Activated effector memory CD4-positive, alpha-beta T cell treated with Interleukin-2 at 50 U/mL for 16 hours (primary cell): ENCODE measurements at places on chromosomes 1 and 21.
A peak's percentile ranks its signal among the peaks of the same experiment; 100 is the strongest.

GRCh38 chr1:71417421-71417820, 336.6 kb upstream of the ZRANB2 start:
- no peak for DNase-seq

- no peak for DNase-seq
These were observed 41.1 kb downstream of the KCNJ15 start for GRCh38 chr21:38297871-38298270.

DNA sequence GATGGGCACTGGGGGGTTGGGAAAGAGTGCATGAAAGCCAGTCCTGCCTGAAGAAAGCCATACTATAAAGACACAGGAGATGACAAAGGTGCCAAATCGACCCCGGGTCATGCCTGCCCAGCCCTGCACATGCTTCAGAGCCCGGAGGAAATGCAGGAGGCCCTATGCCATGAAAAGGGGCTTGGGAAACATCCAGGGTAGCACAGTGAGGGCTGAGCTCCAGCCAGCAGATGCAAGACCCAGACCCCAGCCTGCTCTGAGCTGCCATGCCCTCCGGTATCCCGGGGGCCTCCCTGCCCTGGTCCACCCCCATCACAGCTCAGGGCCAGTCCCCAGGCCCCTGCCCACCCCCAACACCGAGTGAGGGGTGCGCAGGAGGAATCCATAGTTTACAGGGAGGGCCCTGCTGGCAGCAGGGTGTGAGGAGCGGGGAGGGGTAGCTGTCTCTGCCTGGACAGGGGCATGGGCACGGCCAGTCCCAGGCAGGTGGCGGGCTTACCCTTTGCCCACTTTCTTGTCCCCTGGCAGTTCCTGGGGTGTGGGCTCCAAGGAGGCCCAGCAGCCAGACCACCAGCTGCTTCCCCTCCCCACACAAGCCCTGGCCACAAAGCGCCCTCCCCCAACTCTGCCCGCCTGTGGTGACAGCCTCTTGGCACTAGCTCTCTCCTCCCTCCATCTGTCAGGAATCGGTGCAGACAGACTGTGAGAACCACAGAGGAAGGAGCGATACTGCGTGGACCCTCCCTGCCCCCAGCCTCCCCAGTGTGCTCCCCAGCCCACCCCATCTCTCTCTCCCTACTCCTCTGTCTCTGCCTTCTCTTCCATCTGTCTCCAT, 16.8 kb downstream of the LRP8 start:
- no peak for DNase-seq

- no peak for DNase-seq
These were observed 55.6 kb upstream of the FMOD start for GRCh38 chr1:203406446-203407045.

GRCh38 chr21:29084372-29084771, 10.9 kb upstream of the CCT8 start:
- DNase-seq = no peak

DNA sequence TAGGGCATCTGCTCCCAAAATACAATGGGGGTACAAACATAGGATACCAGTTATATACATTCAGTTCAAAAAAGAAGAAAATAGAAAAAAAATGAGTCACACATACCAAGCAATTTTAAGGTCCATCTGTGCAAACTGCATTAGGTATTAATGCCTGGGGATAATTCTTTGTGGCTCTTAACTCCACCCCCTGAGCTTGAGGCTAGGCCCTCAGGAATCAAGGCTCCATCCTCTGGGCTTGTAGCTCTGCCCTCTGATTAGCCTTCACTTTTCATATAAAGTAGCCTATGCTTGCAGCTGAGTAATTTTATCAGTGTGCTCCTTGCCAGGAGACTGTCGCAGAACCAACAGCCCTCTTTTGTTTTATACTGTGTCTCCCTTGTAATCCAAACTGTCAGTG, 69.9 kb upstream of the BACE2 start:
- no peak for DNase-seq

DNA sequence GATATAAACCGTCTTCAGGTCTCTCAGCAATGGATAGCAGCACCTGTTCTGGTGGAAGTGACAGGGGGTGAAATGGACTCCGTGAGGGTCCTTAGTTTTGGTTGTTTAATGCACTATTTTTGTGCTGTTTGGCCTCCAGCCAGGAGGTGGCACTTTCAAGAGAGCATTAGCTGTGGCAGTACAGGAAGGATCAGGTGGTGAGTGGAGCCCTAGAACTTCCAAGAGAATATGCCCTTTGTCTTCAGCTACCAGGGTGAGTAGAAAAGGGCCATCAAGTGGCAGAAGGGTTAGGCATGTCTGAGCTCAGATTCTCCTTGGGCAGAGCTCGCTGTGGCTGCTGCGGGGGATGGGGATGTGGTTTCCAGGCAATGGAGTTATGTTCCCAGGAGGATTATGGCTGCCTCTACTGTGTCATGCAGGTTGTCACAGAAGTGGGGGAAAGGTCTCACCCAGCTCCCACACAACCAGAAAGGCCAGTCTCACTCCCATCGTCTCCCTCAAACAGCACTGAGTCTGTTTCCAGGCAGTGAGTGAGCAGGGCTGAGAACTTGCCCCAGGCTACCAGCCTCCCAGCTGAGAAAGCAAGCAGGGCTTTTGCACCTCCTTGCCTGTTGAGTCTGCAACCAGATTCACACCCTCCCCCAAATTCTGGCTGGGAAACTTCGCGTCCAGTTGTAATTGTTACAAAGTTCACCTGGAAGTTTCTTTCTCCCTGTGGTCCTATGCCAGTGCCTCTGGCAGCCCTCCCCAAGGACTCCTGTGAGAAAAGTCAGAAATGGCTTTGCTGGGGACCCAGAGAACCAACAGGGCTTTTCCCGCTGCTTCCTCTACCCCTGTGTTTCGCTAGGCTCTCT, 39.1 kb upstream of the TTLL7 start:
- no peak for DNase-seq

DNA sequence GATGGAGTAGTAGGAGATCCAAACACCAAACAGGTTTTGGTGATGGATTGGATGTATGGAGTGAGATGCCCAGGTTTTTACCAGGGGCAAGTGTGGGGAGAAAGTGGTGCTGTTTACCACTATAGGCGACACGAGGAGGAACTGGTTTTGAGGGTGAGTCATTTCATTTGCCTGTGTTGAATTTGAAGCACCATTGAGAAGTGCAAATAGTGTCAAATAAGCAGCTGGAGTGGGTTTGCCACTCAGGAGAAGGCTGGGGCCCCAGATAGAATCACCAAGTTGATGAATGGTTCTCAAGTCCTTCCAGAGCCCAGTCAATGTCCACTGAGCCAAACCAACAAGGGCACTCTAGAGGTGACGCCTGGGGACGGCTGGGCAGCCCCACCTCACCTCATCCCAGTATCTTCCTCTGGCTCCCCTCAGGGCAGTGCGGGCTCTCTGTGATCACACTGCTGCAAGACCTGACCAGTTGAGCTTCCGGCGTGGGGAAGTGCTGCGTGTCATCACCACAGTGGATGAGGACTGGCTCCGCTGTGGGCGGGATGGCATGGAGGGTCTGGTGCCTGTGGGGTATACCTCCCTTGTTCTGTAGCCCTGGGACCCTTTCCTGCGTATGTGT, 9.4 kb downstream of the RUSC1 start:
- DNase-seq = no peak

- no peak for DNase-seq
These were observed 621.0 kb upstream of the CXADR start for GRCh38 chr21:16891821-16892220.

GRCh38 chr1:228142155-228142691, 2.1 kb downstream of the GUK1 start:
- no peak for DNase-seq

DNA sequence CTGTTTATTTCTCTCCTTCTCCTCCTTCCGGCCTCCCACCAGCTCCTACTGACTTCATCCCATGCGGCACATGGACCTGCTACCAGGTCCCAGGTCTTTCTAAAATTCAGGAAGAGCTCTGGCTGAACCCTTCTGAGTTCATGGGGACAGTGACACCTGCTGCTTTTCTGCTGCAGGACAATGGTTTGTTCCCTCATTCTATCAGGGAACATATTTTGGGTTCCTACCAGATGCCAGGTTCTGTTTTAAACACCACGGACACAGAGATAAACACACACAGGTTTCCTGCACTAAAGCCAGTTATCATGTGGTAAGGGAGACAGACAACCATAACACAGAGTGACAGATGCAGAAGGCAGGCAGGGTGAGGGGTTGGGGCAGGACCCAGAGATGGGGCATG, 114.0 kb upstream of the RAB4A start:
- no peak for DNase-seq

- no peak for DNase-seq
These were observed 22.3 kb upstream of the PEX19 start for GRCh38 chr1:160307118-160307791.

DNA sequence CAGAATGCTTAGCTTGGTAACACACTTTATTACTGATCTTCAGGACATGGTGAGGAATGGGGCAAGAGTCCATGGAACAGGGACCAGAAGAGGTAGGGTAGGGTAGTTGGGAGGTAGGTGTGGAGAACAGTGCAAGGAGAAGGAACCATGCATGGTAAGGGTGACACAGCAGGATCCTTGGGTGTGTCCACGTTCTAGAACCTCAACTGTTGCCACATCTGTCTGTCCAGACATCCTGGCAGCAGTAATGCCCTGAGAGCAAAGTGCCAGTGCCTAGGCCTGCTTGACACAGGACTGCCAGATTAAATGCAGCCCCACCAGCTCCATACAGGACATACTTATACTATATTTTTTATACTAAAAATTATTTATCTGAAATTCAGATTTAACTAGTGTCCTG, 13.9 kb downstream of the DMAP1 start:
- DNase-seq = no peak

GRCh38 chr1:14486401-14487201, 111.9 kb upstream of the KAZN start:
- DNase-seq = no peak

DNA sequence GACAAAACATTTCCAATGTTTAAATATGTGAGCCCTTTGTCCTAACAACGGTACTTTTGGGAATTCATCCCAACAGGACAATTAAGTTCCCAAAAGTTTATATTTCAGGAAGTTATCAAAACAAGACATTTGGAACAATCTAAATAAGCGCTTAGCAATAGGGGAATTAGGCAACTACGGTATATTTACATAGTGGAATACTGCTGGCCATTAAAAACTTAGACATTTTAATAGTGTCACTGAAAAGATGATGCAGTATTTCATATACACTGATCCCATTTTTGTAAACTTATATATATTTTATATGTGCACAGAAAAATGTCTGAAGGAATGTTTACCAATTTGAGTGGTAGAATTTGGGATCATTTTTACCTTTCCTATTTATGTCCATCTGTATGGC, 20.8 kb downstream of the UBR4 start:
- no peak for DNase-seq

DNA sequence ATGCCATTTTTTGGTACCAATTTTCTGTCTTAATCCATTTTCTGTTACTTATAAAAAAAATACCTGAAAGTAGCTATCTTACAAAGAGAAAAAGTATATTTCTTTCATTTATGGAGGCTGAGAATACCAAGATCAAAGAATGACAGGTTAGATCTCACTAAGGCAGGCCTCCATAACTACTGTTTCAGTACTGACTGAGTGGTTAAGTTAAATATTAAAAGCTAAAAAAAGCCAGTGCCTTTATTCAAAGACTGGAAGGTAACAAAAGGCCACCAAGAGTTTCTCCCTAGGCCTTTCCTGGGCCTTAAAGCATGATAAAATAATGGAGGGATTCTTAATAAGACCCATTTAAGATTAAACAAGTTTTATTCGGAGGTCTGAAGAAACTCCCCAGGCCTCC, 687.7 kb upstream of the ADGRL4 start:
- no peak for DNase-seq

DNA sequence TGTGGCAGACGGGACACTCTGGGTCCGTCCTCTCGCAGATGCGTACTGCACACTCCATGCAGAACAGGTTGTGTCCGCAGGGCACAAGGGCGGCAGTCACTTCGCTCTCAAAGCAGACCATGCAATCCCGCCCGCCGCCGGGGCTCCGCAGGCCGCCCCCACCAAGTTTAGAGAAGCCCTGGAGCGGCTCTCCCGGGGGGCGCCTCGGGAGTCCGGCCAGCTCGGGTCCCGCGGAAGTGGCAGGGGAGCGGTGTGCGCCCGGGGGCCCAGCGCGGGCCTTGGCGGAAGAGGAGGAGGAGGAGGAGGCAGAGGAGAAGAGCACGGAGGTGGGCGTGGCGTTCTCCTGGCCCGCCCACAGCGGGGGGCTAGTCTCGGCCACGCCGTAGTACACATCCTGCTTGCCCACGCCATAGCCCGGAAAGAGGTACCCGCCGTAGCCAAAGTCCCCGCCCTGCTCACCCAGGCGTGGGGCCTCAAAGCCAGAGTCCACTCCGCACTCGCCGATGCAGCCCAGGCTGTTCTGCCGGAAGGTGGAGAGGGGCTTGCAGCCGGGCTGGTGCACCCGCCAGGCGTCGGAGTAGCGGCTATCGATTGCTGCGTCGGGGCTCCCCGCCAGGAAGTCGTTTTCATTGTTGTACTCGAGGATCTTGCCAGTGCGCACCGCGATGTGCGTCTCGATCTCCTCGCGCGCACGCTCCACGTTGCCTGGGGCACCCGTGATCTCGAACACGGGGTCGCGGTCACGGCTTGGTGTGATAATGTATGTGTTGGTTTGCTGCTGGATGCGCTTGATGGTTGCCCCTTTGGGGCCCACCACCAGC, 5.4 kb downstream of the MEX3A start:
- no peak for DNase-seq

DNA sequence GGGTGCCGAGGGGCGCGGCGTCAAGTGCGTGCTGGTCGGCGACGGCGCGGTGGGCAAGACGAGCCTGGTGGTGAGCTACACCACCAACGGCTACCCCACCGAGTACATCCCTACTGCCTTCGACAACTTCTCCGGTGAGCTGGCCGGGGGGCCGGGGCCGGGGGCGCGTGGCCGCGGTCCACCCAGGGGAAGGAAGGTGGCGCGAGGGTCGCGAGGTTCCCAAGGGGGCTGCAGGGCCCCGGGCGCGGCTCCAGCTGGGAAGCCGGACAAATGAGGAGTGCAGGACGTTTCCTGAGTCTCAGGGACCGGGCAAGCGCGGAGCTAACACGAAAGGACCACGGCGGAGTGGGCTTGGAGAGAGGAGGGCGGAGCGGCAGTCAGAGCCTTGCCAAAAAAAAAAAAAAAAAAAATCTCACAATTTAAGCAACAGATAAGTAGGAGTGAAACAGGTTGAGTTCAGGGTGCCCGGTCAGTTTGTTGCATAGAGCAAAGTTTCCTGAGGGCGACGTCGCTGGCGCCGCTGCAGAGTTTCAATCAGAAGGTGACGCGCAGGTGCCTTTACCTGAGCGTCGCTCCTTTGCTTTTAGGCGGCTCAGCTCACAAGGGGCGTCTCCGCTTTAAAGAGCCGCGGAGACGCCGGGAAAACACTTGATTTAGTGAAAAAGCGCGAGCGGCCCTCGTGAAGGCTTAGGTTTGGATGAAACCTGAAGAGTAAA, 750 bp downstream of the RHOU start:
- DNase-seq = peak; percentile 29

GRCh38 chr1:18198260-18198659, 90.7 kb downstream of the IGSF21 start:
- DNase-seq = no peak

DNA sequence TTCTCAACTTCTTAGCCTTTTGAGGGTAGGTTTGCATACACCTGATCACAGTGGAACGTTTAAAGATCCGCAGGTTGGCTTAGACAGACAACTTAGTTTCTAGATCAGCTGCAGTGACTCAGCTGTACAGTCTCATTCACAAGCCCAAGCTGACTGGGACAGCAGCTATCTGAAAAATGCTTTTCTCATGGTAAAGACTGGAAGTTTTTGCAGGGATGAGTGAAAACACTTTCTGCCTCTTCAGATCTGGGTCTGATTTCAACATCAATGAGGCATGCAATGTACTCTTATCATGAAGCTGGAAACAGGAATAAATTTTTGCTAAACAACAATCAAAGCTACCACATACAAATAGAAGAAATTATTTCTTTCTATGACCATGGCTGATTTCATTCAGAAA, 61.1 kb upstream of the PTBP2 start:
- no peak for DNase-seq

GRCh38 chr21:16797966-16798365, 714.9 kb upstream of the CXADR start:
- no peak for DNase-seq
